NCI-H345 (cell line): ENCODE measurements at places on chromosomes 6 and 20.

GRCh38 chr6:161682982-161683381 lies 409.1 kb upstream of the AGPAT4 start:
- no peak for DNase-seq

GRCh38 chr20:39646874-39647413 lies 684.8 kb downstream of the DHX35 start:
- DNase-seq = no peak

DNA sequence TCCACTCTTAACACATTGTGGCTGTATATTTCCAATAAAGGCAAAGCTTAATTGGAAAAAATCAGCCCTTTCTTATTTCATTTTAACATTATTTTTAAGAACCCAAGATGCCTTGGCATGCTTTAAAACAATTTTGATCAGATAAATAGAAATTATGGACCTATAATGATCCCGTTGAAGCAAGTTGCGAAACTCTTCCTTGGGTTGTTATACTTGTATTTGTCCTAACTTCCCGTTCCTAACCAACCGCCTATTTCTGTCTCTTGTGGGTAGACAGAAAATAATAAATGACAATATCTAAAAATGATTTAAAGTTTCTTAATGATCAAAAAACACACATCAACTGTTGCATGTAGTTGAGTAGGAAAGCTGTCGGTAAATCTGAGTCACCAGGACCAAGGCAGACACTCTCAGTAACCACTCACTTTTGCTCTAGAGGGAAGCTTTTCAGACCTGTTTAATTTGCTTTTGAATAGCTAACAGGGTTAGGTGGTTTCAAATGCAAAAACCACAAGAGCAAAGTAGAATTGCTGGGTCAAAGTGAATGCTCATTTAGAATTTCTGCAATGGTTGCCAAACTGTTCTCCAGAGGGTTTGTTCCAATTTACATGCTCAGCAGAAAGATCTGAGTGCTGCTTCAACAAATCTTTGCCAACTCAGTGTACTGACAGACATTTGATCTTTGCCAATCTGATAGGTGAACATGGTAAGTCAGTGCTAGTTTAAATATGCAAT lies 34.2 kb upstream of the KCNK5 start:
- no peak for DNase-seq

- no peak for DNase-seq
Measured at GRCh38 chr6:16285467-16286150, 47.2 kb downstream of the GMPR start.

DNA sequence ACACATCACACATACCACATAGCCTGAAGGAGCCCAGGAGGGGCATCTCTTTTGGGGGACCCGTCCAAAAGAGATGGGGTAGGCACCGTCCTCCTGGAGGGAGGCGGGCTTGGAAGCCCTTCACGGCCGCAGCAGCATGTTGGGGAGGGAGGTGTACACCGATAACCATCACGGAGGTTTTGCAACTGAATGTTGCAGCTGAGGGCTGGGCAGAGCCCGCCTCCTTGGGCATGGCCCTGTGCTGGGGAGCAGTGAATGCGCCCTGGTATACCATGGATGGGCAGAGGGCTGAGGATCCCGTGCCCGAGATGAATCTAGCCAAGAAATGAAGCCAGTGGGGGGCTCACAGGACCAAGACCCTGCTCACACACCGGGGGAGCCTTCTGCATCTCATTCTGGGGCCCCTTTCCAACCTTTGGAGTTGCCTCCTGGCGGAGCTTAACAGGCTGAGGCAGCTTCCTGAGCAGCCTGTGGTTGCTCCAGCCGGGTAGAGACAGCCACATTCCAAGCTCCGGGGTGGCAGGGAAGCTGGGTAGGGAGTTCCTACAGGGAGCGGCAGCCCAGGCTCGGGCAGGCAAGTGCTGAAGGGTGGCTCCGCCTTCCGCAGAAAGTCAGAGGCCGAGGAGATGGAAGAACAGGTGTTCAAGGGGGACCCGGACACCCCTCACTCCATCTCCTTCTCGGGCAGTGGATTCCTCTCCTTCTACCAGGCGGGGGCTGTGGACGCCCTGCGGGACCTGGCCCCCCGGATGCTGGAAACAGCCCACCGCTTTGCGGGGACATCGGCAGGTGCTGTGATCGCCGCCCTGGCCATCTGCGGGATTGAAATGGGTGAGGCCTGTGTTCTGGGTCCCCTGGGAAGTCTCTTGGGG lies at the start of gene PNPLA1:
PNPLA1 (plus strand) TSS at position 227 of the 872 bp plus-strand sequence; CDS start at position 627, 400 bp downstream.
- DNase-seq = no peak
